ENCODE measurements at places on chromosomes 11 and 22.

DNA sequence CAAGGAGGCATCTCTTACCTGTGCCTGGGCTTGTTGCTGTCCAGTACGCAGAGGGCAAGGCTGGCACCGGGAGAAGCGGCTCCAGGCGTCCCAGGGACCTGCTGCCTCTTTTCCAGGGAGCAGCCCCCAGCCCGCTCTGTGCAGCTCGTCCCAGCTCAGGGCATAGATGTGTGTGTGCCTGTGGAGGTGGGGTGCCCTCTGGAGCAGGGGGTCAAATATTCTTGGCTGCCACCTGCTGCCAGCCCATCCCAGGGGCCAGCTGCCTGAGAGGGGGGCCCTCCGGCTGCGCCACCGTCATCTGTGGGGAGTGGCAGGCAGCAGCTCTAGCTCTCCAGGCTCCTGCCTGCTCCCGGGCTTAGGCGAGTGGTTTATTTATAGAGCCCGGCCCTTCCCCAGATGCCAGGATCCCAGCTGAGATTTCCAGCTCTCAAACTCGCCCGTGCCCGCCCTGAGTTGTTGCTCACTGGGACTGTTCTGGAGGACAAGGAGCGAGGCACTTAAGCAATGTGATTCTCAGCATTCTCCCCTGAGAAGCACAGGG, 87.5 kb downstream of the RTL6 start:
- no peaks in the 10 kb centered on the region for H3K4me1 ChIP-seq
- DNase-seq, result no peak
- no peaks in the 10 kb centered on the region for H3K27me3 ChIP-seq

GRCh38 chr11:86917589-86917988, 37.6 kb downstream of the FZD4 start:
- H3K4me3 ChIP-seq, result no peak overlapping the region
- H3K4me1 ChIP-seq, result peaks cover 48% of the 10 kb centered on the region
- H3K27me3 ChIP-seq, result no peaks in the 10 kb centered on the region
- no peak for DNase-seq

DNA sequence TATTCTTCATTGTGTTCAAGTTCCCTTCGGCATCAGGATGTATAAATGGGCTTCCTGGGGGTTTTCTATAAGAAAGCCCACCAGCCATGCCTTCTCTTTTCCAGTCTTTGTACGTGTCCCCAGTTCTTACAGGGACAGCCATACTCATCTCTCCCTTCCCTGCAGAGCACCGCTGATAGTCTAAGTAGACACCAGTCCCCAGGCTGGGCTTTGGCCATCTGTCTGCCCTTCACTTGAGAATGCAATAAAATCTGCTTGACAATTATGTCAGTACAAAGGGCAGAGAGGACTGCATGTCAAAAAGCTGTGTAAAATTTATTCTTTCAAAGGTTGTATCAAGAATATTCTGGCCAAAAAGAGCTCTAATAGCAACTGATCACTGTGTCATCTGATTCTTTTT, 27.3 kb downstream of the NTM start:
- H3K4me1 ChIP-seq, result no peaks in the 10 kb centered on the region
- H3K36me3 ChIP-seq, result no peaks in the 10 kb centered on the region
- no peaks in the 10 kb centered on the region for H3K27me3 ChIP-seq
- no peak for DNase-seq
- no peak overlapping the region for H3K4me3 ChIP-seq

DNA sequence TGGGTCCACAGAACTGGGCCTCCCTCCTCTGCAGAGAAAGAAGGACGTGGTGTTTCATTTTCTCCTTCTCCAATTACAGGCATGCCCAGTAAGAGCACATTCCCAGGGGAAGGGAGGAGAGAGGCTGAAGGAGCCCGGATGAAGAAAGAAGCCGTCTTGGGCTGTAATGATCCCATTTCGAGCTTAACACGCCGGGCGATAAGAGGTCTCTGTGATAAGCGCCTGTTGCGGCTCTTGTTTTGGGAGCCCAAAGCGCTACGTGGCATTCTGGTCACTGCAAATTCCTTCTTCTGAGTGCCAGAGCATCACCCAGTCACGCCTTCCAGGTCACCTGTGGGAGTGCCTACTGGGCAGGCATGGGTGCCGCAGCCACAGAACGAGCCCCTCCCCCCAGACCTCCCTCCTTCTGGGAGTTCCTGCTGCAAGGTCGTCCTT, 57.5 kb downstream of the ANO1 start:
- H3K27me3 ChIP-seq, result no peaks in the 10 kb centered on the region
- no peaks in the 10 kb centered on the region for H3K36me3 ChIP-seq
- DNase-seq, result no peak
- no peak overlapping the region for H3K27ac ChIP-seq
- H3K4me1 ChIP-seq, result no peaks in the 10 kb centered on the region
- no peak overlapping the region for H3K4me3 ChIP-seq

- no peaks in the 10 kb centered on the region for H3K4me1 ChIP-seq
- H3K4me3 ChIP-seq, result no peak overlapping the region
- no peak for DNase-seq
- no peaks in the 10 kb centered on the region for H3K36me3 ChIP-seq
- H3K27ac ChIP-seq, result no peak overlapping the region
- peaks cover 4% of the 10 kb centered on the region for H3K27me3 ChIP-seq
These were observed 9.2 kb upstream of the EIF3M start for GRCh38 chr11:32574421-32574820.

GRCh38 chr22:32545801-32546200, 71.2 kb downstream of the FBXO7 start:
- no peak for DNase-seq
- H3K27me3 ChIP-seq, result no peaks in the 10 kb centered on the region
- H3K36me3 ChIP-seq, result no peaks in the 10 kb centered on the region
- no peak overlapping the region for H3K4me3 ChIP-seq
- no peaks in the 10 kb centered on the region for H3K4me1 ChIP-seq

DNA sequence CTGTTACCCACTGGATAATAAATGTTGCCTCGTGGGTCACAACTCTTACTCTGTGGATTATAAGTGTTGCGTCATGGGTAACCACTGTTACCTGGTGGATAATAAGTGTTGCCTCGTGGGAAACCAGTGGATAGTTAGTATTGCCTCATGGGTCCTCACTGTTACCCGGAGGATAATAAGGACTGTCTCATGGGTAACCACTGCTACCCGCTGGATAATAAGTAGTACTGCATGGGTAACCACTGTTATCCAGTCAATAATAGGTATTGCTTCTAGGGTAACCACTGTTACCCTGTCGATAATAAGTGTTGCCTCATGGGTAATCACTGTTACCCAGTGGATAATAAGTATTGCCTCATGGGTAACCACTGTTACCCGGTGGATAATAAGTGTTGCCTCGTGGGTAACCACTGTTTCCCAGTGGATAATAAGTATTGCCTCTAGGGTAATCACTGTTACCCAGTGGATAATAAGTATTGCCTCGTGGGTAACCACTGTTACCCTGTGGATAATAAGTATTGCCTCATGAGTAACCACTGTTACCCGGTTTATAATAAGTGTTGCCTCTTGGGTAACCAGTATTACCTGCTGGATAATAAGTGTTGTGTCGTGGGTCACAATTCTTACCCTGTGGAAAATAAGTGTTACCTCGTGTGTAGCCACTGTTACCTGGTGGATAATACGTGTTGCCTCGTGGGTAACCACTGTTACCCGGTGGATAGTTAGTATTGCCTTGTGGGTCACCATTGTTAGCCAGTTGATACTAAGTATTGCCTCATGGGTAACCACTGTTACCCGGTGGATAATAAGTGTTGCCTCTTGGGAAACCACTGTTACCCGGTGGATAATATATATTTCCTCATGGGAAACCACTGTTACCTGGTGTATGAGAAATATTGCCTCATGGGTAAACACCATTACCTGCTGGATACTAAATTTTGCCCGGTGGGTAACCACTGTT, 15.7 kb upstream of the NXPE4 start:
- no peak overlapping the region for H3K27ac ChIP-seq
- no peaks in the 10 kb centered on the region for H3K4me1 ChIP-seq
- no peaks in the 10 kb centered on the region for H3K27me3 ChIP-seq
- no peaks in the 10 kb centered on the region for H3K36me3 ChIP-seq

Measured in endothelial cell of umbilical vein (primary cell).